Suppressor macrophage treated with lipopolysaccharide for 4 hours (primary cell): ENCODE measurements at places on chromosomes 12 and 14.

DNA sequence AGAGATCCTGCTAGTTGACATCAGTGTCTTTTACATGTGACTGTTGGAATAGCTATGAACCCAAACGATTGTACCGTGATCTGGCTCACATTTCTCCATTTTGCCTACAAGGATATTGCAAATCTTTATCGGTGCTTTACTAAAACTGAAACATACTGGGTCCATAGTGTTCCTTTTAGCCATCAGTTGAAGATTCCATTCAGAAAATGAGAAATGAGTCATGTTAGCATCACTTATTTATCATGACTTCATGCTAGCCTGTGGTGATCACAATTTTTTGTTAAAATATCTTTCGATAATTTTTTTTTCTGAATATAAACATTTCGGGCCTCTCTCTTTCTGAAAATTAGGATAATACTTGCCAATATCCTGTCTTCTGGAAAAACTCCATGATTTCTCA, 210.3 kb downstream of the EGLN3 start:
- no peak for DNase-seq

GRCh38 chr12:574475-575128, 88.6 kb downstream of the NINJ2 start:
- no peak for DNase-seq

- DNase-seq, result no peak
Measured at GRCh38 chr12:5305425-5305824, 126.5 kb upstream of the NTF3 start.

DNA sequence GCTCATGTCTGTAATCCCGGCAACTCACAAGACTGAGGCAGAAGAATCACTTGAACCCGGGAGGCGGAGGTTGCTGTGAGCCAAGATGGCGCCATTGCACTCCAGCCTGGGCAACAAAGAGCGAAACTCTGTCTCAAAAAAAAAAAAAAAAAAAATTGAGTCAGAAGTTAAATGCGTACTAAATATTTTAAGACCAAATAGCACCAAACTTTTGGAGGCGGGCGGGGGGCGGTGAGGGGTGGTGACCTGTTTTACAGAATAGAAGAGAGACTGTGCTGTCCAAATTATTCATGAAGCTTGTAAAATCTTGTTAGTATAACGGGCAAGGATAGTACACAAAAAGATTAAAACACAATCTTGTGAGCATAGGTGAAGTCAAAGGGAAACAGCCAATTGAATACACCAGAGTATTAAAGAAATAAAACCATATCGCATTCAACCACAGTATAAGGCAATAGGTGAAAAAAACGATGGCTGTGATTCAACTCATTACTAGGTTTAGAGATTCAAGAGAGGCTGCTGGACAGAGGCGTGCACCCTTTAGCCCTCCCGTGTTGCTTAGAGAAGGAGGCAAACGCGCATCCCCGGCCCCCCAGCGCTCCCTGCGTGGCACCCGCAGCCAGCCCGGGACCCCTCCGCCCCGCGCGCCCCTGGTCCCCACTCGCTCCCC, 571 bp downstream of the ZNF891 start:
- peak; percentile 3 for DNase-seq

GRCh38 chr12:122311696-122312095, 45.4 kb upstream of the VPS33A start:
- DNase-seq, result no peak

DNA sequence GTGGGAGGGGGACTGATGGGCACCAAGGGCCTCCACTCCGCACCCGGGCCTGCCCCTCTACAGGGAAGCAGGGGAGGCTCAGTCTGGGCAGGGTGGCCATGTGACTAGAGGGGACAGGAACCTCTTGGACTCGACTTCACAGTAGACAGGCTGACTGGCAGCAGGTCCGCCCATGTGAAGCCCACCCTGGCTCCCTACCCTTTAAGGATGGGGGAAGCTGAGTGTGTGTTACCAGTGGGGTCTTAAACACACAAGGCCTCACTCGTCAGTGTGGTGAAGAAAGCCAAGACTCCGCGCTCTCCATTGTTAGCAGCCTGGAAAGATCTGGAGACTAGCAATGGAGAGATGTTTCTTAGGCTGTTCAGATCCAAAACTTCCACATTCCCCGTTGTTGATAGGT, 52.4 kb downstream of the ANAPC7 start:
- DNase-seq, result no peak

GRCh38 chr14:102239231-102239630, 65.7 kb downstream of the MOK start:
- DNase-seq, result no peak

DNA sequence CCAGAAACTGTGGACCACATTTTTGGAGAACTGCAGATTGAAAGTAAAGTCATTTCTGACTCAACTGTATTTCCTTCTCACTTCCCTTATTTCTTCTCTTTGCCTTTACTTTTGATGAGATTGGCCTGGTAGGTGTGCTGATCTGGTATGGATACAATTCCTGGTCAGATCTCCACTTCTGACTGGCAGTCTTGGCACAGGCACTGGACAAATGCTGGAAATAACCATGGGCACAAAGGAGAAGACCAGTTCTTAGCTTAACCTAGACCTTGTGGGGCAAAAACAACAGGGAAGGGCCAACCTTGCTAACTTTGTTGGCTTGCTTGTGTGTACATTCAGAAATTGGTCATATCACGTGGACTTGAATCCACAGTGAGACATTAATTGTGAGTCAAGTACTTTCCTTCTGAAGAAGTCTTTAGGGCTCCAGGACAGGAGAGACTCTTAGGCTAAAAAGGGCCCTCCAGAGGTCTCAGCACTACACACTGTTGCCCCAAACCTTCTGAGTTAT, 75.0 kb downstream of the DIP2B start:
- no peak for DNase-seq

DNA sequence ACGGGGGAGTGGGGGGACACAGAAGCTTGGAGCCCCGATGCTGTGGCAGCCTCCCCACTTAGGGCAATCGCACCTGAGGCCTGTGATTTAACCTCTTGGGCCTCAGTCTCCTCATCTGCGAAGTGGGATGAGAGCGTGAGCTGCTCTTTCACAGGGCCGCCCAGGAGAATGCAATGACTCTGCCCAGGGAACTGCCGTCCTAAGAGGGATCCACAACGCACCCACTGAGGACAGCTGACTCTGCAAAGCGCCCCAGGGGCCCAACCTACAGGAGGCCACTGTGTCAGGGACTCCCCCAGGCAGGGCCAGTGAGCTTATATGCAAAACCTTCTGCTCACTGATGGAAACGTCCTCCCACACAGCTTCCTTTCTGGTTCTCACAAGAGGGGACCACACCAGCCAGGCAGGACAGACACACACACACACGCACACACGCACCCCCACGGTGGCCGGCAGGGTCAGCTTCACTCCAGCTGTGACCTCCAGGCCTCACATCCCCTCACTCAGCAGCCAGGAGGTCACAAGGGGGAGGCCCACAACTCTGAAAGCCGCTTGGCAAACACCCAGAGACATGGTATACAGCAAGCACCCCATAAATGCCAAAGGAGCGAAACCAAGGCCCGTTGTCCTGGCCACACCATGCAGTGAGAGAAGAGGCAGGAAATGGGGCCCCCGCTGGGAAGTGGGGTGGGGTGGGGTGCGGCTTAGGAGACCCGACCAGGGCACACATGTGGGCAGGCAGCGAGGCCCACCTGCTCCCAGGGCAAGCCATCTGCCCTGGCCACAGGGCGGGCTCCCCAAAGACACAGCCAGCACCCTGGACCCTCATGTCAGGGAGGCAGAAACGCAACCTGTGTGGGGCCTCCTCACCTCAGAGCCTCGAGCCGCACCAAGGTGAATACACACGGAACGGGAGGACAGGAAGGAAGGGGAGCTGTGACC, 73.3 kb downstream of the NCOR2 start:
- DNase-seq, result peak; percentile 77

- no peak for DNase-seq
Measured at GRCh38 chr12:47856094-47856493, 36.4 kb upstream of the HDAC7 start.

DNA sequence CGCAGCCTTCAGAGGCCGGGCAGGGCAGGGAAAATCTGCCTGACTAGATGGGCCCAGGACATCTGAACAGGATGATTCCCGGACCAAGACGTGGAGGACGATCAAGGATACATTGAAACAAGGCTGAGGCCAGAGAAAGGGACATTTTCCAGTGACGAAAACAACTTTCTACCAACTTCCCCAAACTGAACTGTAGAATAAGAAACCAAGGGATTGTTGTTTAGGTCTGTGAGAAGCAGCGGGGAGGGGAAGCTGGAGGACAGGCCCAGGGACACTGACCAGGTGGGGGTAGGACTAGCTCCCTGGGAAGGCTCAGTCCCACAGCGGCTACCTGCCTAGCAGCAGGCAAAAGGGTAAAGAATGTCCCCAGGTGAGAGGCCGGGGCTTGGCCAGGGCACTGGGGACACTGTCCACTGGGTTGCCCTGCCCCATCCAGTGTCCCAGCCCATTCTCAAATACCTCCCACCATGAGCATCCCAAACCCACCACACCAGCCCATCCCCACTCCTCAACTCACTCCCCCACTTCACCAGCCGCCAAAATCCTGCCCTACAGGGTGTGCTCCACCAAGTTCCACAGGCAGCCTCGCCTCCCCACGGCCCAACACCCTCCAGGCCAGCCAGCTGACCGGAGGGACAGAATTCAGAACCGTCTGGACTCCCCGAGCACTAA, 995 bp downstream of the TNFRSF1A start:
- DNase-seq, result peak; percentile 84

DNA sequence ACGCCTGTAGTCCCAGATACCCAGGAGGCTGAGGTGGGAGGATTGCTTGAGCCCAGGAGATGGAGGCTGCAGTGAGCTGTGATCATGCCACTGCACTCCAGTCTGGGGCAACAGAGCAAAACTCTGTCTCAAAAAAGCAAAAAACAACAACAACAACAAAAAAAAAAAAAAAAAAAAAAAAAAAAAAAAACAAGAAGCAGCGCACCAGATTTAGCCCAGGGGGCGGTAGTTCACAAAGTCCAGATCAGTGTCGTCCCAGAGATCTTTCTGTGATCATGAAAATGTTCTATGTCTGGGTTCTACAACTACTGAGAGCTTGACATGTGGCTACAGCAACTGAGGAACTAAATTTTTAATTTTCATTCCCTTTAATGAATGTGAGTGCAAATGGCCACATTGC, 27.4 kb downstream of the OAS2 start:
- no peak for DNase-seq

- peak; percentile 55 for DNase-seq
Measured at GRCh38 chr12:13534645-13535398, 338.3 kb downstream of the EMP1 start.

GRCh38 chr14:31703056-31703455, 141.9 kb downstream of the NUBPL start:
- DNase-seq, result no peak

DNA sequence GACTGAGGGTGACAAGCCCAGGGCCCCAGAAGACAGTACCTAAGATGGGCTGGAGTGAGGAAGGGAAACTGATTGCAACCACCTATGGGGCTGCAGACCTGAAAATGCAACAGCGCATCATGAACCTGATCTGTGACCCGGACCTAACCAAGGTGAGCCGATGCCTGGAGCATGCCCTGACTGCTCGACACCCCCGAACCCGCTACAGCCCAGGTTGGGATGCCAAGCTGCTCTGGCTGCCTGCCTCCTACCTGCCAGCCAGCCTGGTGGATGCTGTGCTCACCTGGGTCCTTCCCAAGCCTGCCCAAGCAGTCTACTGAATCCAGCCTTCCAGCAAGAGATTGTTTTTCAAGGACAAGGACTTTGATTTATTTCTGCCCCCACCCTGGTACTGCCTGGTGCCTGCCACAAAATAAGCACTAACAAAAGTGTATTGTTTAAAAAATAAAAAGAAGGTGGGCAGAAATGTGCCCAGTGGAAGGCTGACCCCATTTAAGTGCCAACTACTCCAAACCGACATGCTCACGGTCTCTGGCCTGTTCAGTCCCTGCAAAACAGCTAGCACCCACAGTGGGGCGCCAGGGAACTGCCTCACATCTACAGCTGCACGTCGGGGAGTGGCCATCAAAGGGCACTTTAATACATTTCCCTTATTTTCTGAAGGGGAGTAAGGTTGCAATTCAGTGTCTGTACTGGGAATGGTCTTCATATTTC, 4.2 kb downstream of the RDH5 start:
- peak; percentile 75 for DNase-seq

- no peak for DNase-seq
Measured at GRCh38 chr12:18658829-18659228, 79.0 kb downstream of the PLCZ1 start.

DNA sequence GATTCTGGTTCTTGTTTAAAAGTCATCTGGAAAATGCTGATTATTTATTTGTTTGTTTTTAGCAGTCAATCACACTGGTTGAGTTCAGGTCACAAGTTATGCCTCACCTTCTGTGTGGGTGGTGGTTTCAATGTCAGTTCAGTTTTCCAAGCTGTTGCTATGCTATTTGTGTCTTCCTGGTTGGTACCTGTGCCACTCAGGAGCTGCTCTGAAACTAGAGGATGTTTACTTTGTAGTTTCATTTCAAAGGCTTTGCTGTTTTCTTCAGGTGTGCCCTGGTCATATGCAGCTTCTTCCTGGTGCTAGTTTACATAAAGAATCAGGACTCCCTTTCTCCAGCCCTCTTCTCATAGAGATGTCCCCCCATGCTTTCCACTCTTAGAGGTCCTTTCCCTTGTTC, 75.7 kb upstream of the PPP4R3A start:
- DNase-seq, result no peak

- no peak for DNase-seq
Measured at GRCh38 chr12:69046363-69046762, 113.4 kb upstream of the CPM start.

DNA sequence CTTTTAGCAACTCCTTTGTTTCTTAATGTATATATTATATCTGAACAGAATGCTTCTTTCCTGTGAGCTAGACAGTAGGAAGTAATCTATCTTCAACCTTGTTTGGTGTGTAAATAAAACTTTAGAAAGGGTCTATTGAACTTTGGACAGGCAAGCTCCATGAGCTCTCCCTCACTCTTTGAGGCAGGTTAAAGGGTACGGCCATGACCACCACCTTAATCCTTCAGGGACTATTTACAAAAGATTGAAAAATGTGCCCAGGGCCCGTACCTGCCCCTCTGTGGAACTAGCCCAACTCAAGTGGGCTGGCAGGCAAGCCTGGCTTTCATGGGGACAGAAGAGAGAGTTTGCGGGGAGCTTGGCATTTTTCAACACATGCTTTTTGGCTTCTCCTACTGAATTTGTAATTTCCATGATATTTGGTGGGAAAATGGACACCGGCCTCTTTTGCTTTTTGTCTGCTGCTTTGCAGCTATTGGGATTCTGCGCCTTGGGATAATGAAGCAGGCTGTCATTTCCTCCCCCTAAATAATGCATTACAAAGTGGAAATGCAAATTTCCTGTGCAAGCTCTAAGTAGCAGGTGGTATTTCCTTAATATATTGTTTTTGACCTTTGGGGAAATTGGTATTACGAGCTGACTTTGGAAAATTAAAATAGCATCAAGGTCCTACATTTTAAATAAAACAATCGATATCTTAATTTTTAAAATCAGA, 106.0 kb downstream of the HMGA2 start:
- DNase-seq, result no peak

- DNase-seq, result no peak
Measured at GRCh38 chr12:49039421-49040363, 20.9 kb downstream of the KMT2D start.

- DNase-seq, result no peak
Measured at GRCh38 chr12:115693970-115694369, 583.5 kb downstream of the MED13L start.
